ENCODE measurements at places on chromosomes 6 and 20.

GRCh38 chr6:100420711-100421110 is 44.0 kb downstream of the SIM1 start:
- DNase-seq, result no peak

DNA sequence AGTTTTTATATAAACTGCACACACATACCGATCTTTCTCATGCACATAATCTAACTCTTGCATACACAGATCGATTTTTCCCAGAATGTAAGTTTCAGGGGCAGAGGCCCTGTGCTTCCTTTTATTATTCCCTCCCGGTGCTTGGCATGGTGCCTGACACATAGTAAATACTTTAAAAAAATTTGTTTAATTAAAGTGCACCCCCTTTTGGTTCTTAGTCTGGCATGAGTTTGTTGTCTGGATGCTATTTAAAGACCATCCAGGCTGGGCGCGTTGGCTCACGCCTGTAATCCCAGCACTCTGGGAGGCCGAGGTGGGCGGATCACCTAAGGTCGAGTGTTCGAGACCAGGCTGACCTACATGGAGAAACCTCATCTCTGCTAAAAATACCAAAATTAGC is 5.4 kb upstream of the DEK start:
- DNase-seq, result no peak

DNA sequence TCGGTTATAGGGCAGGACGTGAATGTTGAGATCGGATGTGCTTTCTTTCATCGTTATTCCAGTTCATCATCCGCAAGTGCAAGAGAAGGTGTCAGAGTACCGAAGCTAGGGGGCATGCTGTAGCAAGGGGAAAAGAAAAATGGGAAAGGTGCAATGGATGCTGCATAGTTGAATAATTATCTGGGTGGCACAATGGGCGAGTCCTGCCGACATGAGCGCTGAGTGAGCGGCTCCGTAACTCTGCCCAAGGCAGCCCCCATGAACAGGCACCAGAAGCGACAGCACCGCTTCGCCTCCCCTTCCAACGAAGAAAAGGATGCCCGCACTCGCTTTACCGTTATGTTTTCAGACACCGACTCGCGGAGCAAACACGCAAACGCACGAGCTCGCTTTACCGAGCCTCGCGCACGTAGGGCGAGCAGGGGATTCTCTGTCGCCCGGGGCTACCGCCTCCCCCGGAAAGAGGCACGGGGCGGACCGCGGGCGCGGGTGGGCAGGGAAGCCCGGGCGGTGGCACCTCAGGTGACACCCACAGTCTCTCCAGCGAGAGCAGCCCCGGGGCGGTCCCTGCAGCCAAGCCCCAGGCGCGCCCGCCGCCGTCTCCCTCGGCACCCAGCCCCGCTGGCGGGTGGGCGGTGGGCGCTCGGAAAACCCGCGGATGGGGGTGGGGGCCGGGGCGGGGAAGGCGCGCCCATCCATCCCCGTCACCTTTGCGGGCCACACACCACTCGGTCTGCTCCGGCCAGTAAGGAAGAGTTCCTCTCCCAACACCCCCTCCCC is 654 bp downstream of the WASF1 start:
- peak; percentile 36 for DNase-seq

- peak; percentile 57 for DNase-seq
These were observed 21.5 kb downstream of the OR2B2 start for GRCh38 chr6:27890445-27891319.

All from activated T-helper 1 cell treated with anti-CD3 and anti-CD28 coated beads, Interleukin-2, amount 50 U/mL, for 16 hours (primary cell).